ENCODE measurements at places on chromosomes 2 and 18.

- DNase-seq = no peak
Observed at GRCh38 chr2:102013206-102014040, 21.7 kb downstream of the IL1R2 start.

DNA sequence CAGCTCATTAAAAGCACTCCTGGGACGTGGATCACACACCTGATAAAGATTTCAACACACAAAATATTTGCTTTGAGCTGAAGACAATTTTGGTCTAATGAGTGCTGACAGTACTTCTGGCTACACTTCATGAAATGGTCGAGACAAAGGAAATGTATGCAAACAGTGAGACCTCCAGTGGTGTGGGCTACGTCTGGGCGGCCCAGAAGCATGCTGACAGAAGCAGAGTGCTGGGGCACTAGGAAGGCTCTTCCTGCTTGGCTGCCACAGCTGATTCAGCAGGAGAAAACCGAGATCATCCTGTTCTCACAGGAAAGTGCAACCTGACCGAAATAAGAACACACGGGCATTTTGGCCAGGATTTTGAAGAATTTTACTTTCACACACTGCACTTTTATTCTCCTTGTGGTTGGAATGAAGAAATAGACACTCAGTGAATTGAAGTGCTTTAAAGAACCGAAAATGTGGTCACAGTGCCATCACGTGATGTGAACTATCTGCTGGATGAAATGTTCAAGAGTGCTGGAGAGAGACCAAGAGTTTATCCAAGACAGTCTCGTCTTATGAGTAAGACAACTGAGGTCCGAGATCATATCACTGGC lies 149.5 kb downstream of the CCBE1 start:
- DNase-seq = no peak

- DNase-seq = no peak
Observed at GRCh38 chr2:236554629-236555282, 14.9 kb upstream of the ACKR3 start.

GRCh38 chr18:58896268-58896667 lies 31.6 kb downstream of the ZNF532 start:
- no peak for DNase-seq

- DNase-seq = no peak
Observed at GRCh38 chr2:235106874-235107639, 155.2 kb downstream of the SH3BP4 start.

- no peak for DNase-seq
Observed at GRCh38 chr2:205822579-205822978, 140.3 kb downstream of the NRP2 start.

DNA sequence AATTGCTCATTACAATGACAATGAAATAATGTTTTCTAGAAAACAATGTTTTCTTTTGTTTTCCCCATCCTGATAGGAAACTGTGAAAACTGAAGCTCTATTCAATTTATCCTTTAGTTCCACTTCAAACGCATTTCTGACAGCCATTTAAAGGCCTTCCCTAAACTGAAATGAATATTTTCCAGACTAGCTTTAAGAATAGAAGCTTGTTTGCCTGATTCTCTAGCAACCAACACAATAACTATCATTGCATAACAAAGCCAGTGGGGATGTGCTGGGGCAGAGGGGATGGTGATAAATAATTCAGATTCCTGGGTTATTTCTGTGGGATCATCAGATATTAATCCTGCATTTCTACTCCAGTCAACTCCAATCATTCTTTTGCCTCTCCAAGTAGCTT lies 427.1 kb downstream of the RND3 start:
- DNase-seq = no peak

DNA sequence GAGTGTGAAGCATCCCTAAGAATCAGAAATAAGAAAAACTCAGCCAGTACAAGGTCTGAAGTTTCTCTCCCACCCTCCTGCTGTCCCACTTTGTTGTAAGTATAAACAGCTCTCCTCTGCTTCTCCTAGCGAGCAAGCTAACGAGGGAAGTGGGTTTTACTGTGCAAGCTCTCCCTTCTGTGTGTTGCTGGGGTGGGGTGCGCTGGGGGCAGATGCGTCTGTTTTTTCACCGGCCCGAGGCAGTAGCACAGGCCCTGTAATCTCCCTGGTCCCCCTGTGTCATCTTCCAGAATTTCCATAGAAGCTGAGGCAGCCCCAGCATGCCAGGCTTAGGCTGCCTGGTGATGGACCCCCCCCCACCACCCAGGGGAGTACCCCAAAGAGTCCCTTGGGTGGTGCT lies 9.4 kb upstream of the CXCR4 start:
- no peak for DNase-seq

DNA sequence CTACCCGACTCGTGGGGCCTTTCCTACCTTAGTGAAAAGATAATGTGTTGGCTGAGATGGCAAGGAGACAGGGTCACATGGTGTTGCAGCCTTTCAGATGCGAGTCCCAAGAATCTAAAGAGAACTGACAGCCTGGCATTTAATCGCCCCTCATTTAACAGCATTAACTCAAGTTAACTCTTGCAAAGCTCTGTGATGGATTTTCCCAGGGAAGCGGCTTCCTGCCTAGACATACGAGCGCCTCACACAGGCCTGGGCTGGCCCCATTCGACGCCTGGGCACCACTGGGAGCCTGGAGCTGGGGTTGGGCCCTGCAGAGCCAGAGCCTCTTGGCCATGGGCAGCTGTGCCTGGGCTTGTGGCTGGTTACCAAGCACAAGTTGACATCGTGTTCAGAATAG lies 140.8 kb downstream of the SEPTIN10 start:
- no peak for DNase-seq

DNA sequence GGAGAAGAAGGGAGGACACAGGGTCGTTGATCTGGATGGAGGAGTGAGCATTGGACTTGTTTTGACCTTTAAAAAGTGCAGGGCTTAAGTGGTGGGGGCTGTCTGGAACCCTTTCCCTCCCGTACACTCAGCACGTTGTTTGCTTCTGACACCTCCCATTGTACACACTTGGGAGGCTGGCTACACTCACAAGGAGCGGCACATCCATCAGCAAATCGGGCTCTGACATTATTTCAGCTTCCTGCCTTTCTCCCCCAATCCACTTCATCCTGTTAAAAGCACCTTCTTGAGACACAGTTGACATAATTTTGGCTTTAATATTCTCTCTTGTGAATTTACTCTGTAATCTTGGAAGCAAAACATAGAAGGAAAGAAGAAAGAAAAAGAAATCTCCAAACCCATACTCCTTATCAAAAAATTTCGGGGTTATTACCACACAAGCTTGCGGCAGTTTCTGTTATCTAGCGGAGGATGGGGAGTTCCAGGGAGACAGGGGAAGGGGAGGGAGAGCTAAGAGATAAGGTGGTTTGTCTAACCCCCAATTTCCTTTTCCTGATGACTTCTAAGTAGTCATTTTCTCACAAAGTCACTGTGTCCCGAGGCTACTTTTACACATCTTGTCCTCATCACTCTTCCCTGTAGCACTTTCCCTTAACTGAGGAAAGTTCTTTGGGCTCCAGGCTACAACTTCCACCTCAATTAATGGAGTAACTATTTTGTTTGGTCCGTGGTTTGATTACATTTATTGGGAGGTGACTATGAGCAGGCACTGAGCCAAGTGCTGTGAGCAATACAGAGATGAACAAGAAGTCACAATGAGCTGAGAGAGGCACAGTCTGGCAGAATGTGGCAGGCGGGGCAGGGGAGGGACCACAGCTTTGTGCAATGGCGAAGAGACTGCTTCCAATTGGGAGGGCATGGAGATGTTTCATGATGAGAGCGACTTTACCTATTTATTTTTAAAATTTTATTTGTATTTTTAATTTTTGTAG lies 240.1 kb upstream of the MEX3C start:
- no peak for DNase-seq

DNA sequence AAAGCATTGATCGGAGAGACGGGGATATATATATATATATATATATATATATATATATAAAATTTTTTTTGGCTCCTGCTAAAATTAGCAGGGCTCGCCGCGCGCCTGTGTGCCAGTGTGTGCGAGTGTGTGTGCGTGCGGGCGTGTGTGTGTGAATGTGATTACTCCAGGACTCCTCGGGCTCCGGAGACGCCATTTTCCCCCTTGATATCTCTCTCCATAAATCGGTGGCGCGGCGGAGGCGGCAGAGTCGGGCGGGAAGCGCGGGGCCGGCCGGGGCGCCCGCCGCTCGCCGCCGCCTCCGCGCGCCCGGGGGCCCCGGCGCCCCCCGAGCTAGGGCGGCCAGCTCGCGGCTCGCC lies 795 bp upstream of the SETBP1 start:
- DNase-seq = no peak

Data from mesenteric fat pad (tissue), 1 donor.